Right kidney (tissue), 9 donors: ENCODE measurements at places on chromosomes 7 and 10.

DNA sequence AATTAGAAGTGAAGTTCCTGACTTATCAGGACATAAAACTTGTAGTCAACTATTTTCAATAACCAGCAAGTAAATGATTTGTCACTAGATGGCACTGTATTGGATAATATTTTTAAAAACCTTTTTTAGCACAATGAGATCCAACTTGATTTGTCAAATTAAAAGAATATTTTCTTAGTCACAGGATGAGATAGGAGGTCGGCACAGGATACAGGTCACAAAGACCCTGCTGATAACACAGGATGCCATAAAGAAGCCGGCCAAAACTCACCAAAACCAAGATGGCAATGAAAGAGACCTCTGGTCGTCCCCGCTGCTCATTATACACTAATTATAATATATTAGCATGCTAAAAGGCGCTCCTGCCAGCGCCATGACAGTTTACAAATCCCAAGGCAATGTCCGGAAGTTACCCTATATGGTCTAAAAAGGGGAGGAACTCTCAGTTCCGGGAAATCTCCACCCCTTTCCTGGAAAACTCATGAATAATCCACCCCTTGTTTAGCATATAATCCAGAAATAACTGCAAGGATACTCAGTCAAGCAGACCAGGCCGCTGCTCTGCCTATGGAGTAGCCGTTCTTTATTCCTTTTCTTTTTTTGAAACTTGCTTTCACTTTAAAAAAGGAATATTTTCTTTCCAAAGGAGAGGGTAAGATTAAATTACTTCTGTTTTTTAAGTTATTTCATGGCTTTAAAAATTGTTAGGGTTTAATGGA, 255.7 kb upstream of the MKLN1 start:
- DNase-seq, result no peak

DNA sequence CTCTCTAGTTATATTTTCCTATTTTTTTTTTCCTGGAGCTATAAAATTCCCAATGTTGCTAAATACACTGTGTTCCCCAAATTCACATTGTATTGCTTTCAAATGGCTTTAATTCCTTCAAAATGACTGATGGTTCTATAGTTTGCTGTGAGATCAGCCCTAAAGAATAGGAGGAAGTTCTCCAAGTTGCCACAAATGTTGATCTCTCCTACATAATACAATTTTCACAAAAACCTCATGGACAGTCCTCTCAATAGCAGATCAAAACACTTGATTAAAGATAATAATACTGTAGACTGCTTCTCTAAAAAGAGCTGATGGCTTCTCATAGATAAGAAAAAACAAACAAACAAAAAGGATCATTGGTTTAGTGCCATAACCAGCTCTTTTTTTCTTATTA, 97.8 kb upstream of the CAV2 start:
- DNase-seq, result no peak

DNA sequence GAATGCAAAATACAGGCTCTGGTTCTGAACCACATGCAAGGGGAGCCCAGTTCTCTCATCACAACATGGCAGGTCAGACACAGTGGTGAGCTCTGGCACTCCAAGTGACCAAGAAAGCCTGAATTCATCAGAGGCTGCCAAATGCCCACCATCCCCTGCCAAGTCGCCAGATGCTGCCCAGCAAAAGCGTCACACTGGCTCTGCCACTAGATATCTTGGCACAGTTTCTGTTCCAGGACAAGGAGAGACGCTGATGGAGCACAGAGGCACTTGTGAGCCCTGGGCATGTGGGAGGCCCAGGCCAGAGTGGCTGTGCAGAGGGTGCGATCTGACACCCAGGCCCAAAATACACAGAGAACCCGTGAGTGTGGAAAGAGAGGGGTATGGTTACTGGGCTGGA, 57.8 kb downstream of the GAD2 start:
- DNase-seq, result no peak

- no peak for DNase-seq
These were observed 11.7 kb upstream of the TRIM8 start for GRCh38 chr10:102632394-102633111.

DNA sequence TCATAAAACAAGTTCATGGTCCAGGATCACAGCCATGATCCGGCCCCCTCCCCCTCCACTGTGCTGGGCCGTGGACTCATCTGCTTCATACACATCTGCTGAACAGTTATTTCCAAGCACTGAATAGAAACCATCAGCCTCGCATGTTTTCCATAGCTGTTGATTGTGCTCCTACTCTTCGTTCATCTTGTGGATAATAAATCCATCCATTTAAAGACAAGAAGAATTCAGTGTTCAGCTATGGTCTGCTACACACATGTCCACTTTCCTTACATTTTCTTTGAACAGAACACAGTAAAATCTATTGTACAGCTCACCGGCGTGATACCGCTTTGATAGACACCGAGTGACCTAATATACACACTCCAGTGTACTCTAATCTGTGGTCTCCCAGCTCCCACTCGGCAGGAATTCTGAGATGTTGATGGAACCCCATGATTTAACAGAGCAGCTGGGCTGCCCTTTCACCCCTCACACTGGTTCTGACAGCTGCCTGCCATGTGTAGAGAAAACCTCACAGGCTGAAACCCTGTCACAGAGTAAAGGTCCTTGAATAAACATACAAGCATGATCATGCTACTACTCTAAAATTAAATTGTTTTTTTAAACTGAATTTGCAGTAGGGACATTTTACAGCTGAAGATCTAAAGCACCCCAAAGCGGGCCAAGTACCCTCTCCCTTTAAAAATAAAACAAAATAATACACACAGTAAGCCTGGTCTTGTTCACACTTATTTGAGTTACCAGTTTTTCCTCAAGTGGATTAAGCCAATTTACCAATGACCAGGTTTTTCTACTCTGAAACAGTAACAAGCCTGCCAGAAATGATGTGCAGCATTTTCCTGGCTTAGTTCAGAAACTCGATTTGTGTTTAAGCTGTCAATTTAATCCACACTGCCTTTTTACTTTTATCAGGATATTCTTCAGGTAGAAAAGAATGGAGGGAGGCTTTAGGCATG, 95.1 kb upstream of the FZD1 start:
- DNase-seq, result peak; percentile 37

DNA sequence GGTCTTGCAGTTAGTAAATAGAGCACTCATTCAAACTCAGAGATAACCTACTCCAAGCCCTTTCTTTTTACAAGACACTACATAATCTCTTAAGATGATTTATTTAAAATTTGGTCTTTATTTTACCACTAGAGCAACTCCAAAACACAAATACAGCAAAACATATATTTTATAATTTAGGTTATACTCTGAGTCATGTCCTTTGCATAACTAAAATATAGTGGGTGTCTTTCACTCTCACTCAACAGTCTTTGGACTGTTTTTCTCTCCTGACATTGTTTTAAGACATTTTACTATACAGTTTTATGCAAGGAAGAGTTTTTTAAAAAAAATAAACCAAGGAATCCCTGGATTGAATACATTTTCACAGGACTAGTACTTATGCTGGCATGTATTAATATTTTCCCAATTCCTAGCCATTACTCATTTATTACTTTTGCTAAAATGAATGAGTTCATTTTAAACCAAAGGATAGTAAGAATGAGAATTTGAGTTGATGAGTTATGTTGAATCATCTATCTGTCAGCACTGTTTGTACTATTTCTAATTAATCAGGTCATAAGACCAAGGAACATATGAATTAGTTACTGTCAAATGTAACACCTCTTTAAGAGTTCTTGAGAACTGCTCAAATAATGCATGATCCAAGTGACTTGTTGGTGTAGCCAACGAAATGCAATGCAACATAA, 303.1 kb upstream of the FZD1 start:
- DNase-seq, result no peak

DNA sequence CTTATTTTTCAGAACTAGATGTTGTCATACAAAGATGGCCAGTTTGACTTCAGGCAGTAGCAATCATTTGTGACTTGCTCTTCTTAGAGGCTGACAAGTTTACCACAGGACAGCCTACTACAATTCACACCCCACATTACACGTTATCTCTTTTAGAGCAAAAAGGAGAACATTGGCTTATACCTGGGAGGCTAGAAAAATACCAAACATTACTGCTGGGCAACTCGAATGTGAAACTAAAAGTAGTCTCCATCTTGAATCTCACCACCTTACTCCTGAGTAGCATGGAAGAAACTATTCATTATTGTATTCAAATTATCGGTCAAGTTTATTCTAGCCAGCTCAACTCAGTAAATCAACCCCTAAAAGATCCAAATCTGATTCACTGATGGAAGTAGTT, 90.7 kb upstream of the TMEM26 start:
- DNase-seq, result no peak

- no peak for DNase-seq
These were observed 110.4 kb downstream of the TCF7L2 start for GRCh38 chr10:113060201-113061053.

DNA sequence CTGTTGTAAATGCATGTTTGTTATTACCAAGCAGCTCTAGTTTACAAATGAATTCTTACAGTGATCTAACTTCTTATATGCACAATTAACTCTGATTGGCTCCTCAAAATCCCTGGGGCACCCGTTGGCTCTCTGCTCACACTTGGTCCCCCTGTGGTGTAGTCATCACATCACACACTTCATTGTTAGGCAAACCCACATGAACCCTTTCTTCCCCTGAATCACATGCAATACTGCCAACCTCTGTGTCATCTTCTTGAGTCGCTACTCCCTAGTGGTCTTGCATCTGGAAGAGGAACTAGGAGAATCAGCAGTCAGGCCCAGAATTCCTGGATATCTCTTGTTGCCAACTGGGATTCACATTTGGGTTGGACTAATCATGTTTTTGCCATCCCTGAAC, 73.1 kb downstream of the CD36 start:
- no peak for DNase-seq

GRCh38 chr10:98399784-98400183, 15.2 kb downstream of the PYROXD2 start:
- DNase-seq, result no peak

DNA sequence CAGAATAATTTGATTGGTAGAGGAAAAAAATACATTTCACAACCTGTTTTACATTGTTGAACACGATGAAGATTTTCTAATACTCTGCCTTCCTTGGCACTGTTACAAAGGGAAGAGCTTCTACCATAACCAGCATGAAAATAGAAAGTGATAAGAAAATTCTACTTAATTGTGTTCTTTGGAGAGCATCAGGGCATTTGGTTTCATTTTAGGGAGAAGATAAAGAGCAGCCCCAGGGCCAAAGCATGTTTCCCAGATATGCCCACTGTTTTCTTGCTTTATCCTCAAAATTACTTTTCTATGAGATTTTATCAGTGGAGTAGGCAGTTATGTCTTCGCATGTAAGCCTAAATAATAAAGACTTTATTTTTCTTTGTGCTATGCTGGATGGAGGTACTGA, 9.5 kb downstream of the CHRM2 start:
- no peak for DNase-seq

- DNase-seq, result no peak
These were observed 63.9 kb upstream of the GHITM start for GRCh38 chr10:84075226-84076046.

GRCh38 chr10:4083509-4084003, 298.5 kb upstream of the KLF6 start:
- no peak for DNase-seq

- DNase-seq, result no peak
These were observed 45.9 kb upstream of the ELAPOR2 start for GRCh38 chr7:87105401-87105800.

DNA sequence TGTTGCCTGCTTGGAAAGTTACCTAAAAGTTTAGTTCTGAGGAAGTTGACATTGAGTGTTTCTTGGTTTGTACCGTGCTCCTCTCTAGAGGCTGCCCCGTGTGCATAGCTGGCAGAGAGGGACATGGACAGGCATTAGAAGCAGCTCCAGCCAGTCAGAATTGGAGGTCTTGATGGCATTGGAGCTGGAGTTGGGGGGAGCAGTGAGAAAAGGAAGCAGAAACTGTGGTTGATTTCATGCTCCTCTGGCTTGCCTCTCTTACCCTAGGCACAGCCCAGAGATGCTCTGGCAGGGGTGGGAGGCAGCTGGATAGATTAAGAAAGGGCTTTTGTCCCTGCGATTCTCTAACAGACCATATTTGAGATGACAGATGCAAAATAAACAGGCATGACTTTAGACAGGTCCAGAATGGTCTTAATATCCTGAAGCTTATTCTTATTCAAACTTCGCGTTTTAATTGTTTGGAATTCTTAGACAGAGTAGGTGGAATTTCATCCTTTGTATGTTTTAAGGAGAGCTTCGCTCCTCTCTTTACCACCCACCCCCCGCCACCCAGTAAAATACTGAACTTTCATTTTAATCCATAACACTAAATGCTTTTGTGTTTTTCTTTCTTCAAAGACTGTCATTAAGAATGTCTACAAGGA, 73.5 kb upstream of the GLCCI1 start:
- no peak for DNase-seq

- no peak for DNase-seq
These were observed 345.0 kb upstream of the PCDH15 start for GRCh38 chr10:55146032-55146431.

DNA sequence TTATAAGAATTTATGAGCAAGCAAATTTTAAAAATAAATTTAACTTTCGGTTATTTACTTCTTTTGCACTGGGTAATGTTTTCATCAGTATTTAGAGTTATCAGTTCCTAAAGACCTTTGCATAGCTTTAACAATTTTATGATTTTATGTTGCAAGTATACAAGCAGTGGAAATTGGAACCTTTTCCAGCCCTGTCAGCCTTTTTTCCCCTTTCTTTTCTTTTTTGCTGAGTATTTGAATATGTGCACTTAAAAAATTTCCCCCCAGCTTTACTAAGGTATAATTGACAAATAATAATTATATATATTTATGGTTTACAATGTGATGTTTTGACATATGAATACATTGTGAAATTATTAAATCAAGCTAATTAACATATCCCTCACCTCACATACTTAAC, 62.6 kb downstream of the MKLN1 start:
- no peak for DNase-seq

DNA sequence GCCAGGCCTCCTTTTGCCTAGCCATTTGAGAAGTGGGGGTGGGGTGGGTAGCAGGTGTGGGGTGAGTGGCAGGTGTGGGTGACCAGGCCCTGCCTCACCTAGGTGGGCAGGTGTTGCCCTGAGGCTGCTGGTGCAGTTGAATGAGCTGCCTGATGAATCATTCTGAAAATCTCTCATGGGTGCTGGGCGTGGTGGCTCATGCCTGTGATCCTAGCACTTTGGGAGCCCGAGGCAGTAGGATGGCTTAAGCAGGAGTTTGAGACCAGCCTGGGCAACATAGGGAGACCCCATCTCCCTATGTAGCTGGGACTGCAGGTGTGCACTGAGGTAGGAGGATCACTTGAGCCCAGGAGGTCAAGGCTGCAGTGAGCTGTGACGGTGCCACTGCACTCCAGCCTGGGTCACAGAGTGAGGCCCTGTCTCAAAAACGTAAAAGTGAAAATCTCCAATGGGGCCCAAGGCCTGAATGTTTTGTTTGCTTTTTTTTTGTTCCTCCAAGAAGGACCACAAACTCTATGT, 17.7 kb downstream of the TSPAN14 start:
- DNase-seq, result no peak

DNA sequence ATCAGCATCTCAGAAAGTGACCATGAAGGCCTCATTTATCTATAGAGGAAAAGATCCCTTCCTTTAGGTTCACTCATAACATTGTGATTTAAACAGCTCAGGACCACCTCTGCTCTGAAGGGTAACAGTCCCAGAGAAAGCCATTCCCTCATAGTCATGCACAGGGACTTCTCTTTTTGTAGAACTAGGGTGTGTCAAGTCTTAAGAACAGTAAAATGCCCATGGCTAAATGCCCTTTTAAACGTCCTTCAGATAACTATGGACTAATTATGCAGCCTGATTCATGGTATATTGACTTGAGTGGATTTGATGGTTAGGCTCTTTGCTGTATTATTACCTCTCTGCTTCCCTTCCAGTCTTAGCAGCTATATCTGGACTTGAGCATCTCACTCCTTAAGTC, 337.8 kb downstream of the SORCS1 start:
- DNase-seq, result no peak

GRCh38 chr7:98196706-98197605, 14.3 kb upstream of the BHLHA15 start:
- DNase-seq, result no peak
